ENCODE measurements at places on chromosomes 6 and 20.

DNA sequence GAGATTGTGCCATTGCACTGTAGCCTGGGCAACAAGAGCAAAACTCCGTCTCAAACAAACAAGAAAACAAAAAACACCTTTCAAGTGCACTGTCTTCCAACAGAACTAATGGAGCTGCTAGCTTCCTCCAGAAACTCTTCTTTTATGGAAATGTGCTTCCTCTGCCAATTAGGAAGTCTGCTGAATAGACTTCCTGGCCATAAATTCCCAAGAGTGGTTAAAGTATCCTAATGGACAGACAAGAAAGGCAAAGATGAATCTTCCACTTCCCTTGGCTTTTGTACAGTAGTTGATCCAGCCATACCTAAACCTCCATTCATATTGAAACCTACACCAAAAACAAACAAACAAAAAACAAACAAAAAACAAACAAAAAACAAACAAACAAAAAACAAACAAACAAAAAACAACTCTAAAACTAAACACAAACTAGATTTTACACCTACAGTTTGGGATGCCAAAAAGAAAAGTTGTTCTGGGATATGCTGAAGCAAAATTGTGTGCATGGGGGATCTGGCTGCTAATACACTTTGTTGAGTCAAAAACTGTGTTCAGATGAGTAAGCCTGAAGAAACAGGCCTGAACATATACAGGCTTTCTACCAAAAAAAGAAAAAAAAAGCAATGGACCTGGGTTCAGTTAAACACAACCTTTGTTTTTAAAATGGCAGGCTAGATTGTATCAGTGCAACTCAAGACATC, 59.8 kb upstream of the CARMIL1 start:
- DNase-seq = no peak

- DNase-seq = no peak
Measured at GRCh38 chr6:7939864-7940228, 29.3 kb upstream of the TXNDC5 start.

DNA sequence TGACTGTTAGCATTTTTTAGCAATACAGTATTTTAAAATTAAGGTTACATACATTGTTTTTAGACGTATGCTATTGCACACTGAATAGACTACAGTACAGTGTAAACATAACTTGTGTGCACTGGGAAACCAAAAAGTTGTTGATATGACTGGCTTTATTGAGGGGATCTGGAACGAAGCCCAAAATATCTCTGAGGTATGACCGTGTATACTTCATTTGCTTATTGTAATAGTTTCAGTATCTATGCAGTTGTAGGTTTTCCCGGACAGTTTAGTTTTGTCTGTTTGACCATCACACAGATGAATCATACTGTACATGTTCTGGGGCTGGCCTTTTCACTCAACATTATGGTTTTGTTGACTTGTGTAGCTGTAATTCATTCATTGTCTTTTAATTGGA, 6.9 kb upstream of the ZBTB12 start:
- no peak for DNase-seq

GRCh38 chr6:146027586-146028251, 1.1 kb upstream of the GRM1 start:
- no peak for DNase-seq

Measured in stimulated activated CD8-positive, alpha-beta memory T cell treated with anti-CD3 and anti-CD28 coated beads, Interleukin-7, amount 100 ng/mL, for 4 hours (primary cell).